ENCODE measurements at places on chromosomes 3 and 15.

DNA sequence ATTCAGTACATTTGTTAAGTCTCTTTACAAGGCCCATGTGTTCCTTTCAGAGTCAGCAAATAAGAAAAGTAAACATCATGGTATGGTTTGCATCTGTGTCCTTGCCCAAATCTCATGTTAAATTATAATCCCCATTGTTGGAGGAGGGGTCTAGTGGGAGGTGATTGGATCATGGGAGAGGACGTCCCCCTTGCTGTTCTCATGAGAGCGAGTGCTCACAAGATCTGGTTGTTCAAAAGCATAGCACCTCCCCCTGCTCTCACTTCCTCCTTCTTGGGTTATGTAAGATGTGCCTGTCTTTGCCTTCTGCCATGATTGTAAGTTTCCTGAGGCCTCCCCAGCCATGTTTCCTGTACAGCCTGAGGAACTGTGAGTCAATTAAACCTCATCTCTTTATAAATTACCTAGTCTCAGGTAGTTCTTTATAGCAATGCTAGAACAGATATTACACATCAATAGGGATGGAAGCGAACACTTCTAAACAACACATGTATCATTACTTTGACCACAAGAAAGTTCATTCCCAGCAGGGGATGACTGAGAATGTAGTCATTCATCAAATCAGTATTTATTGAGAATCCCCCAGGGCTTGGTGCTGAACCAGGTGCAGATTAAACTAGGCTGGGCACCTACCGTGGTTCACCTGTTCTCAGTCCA is 4.1 kb downstream of the EFCAB12 start:
- no peak for DNase-seq

DNA sequence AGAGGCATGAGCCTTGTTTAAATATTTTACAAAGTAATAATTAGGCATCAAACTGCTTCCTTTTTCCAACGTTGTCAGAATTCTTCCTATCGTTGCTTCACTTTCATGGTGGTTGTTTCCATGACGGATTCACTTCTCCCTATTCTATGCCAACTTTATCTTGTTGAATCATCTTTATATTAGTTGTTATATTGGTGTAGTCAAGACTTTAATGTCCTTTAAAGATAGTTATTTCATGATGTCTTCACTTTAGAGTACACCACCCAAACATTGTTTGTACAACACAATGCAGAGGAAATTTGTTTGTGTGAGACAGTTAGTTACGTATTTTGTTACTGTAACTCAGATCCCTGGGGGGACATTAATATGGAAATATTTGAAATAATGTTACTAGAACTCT is 61.9 kb downstream of the CRYBG3 start:
- DNase-seq, result no peak

GRCh38 chr15:80182611-80183261 is 29.9 kb downstream of the FAH start:
- no peak for DNase-seq

DNA sequence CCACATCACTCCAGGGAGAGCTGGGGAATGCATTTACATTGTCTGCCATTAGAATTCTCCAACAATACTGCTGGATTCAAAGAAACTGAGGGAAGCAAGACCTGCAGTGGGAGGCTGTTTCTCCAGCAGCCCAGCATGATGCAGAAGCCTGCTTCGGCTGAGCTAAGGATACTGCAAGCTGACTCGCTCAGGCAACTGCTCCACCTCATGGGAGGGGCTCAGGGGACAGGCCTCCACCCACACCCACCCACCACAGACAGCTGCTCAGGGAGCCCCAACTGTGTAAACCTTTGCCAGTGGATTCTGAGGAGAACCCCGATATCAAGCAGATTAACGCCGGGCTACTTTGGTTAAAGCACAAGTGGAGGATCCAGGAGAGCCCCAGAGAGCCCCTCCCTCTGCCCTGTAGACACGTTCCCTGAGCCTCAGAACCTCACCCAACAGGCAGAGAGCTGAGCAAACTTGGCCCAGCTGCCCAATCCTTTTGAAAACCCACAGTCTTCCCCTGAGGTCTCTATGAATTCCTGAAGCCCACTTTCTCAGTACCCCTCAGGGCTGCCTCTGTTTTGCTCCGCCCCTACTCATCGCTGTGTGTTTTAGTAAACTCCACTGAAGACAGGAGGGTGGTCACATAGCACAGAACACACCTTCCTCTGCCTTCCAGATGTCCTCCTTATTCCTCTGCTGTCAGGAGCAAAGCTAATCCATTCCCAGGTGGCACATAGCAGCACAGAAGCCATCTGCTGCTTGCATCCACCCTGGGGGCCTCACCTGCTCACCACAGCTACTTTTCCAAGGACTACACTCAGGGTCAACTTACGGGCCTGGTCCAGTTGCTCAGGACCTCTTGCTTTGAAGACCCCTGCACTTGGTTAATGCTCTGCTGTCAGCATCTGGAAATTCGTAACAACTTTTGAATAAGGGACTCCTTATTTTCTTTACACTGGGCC is 269.0 kb downstream of the ABHD5 start:
- no peak for DNase-seq

DNA sequence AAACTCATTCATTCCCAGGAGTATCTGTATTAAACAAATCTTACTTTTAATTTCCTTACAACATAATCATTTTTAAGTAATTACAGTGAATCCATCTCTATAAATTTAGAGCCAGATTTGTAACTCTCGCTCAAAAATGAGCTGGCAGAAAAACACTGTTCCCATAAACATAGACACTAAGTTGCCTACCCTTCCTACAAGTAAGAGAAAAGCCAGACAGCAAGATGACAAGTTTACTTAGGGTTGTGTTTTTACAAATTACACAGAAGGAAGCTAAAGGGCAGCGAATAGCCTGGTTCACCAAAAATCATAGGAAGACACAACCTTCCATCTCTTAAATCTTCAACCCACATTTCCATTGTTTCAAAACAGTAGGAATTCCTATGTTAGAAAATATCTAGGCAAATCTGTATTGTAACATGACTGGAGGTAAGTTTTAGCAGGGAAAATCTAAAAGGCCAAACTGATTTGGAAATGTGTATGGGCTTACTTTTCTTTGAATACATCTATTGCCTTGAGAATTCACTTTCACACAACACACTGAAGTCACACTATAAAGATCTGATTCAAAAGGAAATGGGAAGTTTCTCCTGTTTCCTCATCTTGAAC is 21.7 kb downstream of the HERC1 start:
- DNase-seq, result no peak

DNA sequence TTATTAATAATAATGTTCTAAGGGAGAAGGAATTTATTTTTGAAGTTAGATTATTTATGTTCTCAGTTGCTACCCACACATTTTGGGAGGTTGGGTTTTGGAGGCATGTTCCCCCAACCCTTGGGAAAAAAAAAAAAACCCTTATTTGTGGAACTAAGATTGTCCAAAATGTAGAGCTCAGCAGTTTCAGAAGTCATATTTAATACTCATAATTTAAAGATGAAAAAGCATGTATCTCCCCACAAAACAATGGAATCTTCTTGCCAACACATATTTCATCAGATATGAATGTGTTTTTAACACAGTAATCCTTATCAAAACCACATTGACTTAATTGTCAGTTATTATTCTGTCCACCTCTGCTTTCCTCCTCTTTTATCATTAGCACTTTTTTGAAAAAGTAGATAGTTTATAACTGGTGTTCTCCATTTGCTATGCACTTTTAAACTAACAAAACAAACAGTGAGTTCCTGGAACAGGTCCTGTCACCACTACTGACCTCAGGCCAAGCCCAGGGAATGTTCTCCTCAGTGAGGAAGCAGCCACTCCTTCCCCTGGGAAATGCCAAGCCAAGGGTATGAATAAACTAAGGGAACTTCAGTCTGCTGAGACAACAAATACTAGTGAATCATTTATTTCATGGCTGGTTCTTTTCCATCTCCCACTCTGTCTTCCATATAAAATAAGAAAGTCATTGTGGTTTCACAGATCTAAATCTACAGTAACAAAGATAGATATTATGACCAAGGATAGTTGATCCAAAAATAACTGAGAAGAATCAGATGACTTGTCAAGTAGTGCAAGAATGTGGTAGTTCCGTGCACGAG is 414.4 kb upstream of the ALCAM start:
- no peak for DNase-seq

GRCh38 chr3:124283652-124284023 is 291.7 kb upstream of the ROPN1 start:
- DNase-seq, result no peak

- no peak for DNase-seq
These were observed 26.2 kb downstream of the SEC62 start for GRCh38 chr3:169992781-169993180.

DNA sequence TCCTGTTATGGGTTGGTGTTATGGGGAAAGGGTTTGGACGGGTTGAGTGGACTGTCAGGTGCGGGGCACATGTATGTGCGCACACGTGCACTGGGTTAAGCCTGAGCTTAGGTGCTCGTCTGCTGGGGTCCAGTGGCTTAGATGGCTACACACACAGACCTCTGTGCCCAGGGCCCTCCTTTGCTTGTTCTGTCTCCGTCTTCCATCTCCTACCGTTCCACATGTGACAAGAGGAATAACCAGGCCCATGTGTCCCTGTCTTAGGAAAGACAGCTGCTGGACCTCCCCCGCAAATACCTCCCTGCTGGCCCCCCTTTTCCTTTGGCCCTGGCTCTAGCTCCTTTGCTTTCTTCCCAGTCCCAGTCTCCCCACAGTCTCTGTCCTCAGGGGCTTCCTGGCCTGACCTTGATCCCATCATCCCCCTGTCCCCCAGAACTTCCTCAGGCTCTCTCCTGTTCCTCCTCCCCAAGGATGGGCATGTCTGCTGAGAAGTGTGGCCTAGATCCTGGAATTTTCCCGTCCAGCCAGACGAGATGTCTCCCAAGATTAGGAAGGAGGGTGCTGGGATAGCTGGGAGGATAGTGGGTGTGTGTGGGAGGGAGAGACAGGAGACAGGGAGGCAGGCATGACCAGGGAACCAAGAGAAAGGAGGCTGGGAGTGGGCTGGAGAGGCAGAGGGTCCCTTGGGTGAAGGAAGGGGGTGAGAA is 797 bp upstream of the THPO start:
- no peak for DNase-seq

DNA sequence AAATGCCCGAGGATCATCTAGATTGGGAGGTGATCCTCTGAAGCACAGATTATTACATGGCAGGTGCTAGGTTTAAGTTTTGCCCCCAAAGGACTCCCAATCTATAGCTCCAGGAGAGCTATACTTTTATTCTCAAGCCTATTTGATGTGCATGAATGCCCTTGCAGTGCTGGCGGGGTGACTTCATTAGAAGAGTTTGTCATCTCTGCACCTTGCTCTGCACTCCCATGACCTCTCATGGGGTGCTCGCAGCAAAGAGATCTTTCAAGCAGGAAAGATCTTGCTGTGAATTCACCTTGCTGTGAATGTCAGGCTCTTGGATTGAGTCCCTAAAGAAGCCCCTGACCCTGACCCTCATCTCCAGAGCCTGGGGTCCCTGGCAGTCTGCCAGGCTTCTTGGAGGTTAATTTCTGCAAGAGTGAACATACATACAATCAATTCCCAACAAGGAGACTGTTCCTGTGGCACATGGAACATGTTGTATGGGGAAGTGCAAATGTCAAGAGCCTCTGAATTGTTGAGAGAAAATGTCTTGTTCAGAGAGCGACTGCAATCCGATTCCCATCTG is 45.9 kb downstream of the FAM43A start:
- DNase-seq, result no peak

- no peak for DNase-seq
These were observed 198.4 kb downstream of the EBLN2 start for GRCh38 chr3:73259856-73260255.

Data from SHP77 treated with DMSO at 0.1 percent for 48 hours (cell line).